NCI-H524 (cell line): ENCODE measurements at places on chromosomes 5 and 9.

DNA sequence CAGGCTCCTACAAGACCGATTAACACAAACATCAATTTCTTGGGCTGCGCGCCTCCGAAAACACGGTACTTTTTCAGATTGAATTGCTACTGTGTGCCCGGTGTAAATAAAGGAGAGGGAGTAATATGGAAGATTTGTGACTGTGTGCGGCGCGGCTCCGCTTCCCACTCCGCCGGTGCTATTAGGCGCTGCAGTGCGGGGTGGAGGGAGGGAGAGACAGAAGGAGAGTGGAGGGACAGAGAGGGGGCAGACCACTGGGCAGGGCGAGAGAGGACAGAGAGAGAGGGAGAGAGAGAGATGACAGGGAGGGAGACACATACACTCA lies 24.7 kb upstream of the RNU6ATAC start:
- DNase-seq: no peak

DNA sequence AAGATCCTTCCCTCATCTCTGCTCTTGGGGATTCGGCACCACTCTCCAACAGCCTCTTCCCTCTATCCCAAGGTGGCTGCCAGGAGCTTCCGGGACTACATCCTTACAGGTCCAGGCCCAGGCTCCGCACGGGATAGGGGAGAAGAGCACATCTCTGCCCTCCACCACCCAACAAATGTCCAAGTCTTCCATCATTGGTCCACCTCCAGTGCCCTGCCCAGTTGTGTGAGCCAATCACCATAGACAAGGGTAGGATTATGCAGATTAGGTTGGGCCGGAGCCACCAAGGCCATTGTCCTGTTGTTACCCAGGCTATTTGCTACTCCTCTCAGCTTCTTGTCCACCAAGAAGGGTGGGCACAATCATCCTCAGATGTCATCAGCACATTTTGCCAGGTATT lies 9.1 kb downstream of the UNC5A start:
- DNase-seq: no peak

DNA sequence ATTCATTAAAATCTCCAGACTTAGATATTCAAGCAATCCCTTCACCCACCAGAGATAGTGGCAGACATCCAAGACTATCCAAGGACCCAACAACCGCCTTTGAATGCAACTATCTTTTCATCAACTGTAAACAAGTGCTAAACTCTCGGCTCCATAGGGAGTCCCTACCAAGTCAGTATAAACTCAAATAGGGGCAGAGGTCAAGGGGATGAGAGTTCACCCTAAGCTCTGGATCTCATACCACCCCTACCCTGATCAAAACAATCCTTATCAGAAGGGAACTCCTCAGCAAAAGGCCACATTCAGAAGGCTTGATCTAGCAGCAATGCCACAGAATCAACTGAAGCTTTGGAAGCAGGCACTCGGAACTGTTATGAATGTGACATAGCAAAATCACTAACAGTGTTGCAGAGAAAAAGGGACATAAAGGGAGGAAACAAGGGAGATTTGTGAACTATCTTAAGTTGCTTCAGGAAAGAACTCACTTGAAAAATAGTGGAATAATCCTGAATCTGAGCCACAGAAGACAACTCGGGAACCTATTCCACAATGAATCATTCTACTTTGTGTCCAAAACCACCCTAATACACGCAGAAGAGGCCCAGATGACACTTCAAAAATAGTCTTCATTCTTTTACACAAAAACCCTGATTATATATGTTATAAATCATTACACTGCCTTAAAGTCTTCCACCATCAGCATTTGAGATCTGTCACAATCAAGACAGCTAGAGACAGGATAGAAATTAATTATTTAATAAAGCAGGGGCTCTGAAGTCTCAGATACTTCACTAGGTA lies 49.8 kb downstream of the NR6A1 start:
- no peak for DNase-seq

GRCh38 chr5:181045316-181045715 lies 5.2 kb downstream of the BTNL9 start:
- no peak for DNase-seq

DNA sequence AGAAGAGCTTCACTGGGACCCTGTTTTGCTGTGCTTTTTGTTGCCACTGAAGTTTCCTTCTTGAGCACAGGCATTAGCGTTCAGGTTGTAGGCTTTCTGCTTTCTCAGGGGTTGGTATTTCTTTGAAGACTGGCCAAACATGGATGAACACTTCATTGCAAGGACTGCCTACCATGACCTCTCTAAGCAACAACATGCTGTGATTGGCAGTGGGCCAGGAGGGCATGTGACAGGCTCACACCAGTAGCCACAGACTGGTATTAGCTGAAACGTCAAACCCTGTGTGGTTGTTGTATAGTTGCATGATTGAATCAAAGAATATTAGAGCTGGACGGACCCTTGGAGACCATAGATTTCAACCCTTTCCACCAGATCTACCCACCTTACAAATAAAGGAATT lies 20.0 kb upstream of the MLANA start:
- no peak for DNase-seq

GRCh38 chr9:123825342-123826060 lies 104.4 kb downstream of the DENND1A start:
- DNase-seq: no peak

- DNase-seq: no peak
Measured at GRCh38 chr5:83011985-83012384, 65.2 kb downstream of the TMEM167A start.

DNA sequence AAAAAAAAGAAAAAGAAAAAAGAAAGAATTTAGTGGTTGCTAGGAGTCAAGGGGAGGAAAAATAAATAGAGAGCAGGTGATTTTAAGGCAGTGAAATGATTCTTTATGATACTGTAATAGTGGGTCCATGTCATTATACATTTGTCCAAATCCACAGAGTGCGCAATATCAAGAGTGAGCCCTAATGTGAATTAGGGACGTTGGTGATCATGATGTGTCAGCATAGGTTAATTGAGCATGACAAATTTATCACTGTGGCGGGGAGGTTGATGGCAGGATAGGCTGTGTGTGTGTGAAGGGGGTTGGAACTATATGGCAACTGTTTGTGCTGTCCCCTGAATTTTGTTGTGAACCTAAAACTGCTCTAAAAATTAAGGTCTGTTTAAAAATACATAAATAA lies 357.8 kb downstream of the ICE1 start:
- DNase-seq: no peak

GRCh38 chr9:4864234-4864661 lies 71.5 kb downstream of the RCL1 start:
- DNase-seq: no peak

- no peak for DNase-seq
Measured at GRCh38 chr5:17378346-17378997, 119.6 kb upstream of the TAF11L2 start.
